ENCODE measurements at places on chromosomes 4 and X.

DNA sequence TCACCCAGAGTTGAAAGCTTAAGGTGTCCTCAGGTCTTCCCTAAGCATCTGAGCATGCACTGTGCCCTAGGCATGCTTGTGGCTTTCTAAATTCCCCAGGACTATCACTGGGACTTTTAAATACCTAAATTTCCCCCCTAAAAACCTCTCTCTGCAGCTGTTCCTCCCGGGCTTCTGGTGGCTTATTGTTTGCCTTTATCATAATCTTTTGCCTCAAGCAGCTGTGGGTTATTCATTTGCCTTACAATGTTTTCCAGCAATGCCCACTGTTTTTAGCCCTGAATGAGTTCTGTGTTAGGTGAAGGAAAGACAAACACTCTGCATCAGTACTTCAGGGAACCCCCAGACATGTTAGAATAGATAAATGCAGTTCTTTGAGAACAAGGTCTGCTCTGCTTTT lies 455.0 kb downstream of the ZIC3 start:
- no peak for DNase-seq

- peak; percentile 65 for DNase-seq
Observed at GRCh38 chrX:154436983-154437752, at the start of gene GDI1. Gene GDI1 (plus strand): TSS chrX:154437154. CDS start chrX:154437255, 101 bp downstream.

- no peak for DNase-seq
Observed at GRCh38 chrX:149993989-149994388, 55.7 kb upstream of the EOLA2 start.

DNA sequence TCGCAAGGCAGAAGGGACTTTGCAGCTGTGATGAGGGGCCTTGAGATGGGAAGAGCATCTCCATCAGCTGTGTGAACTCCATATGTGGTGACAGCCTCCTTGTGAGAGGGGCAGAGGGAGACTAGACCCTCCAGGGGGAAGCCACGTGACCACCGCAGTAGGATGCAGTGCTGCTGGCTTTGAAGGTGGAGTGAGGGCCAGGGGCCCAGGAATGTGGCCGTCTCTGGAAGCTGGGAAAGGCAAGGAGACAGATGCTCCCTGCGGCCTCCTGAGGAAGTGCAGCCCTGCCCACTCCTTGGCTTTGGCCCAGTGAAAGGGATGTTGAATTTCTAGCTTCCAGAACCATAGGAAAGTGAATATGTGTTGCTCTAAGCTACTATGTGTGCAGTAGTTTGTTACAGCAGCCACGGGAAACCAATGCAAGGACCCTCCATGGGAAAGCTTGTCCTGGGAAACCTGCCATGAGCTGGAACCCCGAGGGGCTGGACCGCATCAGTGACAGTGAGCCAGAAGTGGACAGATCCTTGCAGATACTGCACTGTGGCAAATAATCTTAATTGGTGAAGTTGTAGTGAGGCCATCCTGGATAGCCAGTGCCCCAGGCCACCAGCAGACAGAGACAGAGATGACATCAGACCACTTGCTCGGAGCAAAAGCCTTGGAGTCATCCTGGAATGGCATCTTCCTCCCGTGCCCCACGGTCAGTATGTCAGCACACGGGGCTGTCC lies 35.4 kb upstream of the SORCS2 start:
- DNase-seq = peak; percentile 42

DNA sequence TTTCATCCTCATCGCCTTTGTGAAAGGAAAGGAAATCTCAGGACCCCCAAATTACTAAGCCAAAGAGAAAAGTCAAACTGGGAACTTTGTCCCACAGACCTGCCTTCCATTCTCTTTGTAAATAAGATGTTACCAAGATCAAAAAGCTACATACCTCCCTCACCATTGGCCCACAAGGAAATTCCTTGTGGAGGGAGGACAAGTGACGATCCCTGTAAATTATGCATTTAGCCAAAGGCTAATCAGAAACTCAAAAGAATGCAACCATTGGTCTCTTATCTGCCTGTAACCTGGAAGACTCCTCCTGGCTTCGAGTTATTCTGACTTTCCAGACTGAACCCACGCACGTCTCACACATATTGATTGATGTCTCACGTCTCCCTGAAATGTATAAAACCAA lies 70.3 kb downstream of the SHOX start:
- no peak for DNase-seq

DNA sequence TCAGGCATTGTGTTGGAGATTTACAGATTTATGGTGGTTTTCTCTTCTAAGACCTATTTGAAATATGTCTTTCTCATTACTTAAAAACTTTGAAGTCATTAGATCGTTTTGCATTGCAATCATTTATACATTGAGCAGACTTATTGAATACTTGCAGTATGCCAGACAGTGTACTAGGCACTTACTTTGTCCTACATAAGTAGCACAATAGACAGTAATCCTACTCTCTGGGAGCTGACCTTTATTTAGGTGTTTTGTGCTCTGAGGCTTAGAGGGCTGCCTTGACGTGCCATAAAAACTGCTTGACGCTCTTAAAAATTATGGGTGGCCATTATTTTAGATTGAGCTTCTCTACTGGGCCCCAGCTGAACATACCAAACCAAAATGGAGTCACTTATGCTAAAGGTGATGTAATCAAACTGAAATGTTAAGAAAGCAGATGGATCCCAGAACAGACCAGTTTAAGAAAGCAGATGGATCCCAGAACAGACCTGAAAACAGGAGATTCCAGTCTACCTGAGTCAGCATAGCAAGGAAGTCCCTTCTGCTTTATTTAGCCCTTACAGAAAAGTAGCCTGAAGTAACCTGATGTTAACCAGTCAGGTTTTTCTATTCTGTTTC lies 42.4 kb downstream of the PTTG2 start:
- DNase-seq = peak; percentile 38

GRCh38 chr4:80074069-80074468 lies 1.0 kb upstream of the ANTXR2 start:
- no peak for DNase-seq

DNA sequence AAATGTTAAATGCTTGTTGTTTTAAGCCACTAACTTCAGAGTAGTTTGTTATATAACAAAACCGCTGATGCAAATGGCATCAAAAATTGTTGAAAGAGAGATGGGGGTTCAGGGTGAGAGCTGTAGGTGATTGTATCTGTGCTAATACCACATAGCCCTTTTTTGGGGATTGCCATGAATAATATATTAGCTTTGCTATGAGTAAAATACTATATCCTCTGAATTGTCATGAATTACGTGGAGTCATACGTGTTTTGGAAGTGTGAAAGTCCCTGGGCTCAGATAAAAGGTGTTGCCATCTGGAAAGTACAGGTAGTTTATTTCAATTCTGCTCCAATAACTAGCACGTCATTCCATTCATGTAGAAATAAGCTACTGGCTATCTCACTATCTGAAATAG lies 30.6 kb downstream of the DYNLT3 start:
- no peak for DNase-seq

DNA sequence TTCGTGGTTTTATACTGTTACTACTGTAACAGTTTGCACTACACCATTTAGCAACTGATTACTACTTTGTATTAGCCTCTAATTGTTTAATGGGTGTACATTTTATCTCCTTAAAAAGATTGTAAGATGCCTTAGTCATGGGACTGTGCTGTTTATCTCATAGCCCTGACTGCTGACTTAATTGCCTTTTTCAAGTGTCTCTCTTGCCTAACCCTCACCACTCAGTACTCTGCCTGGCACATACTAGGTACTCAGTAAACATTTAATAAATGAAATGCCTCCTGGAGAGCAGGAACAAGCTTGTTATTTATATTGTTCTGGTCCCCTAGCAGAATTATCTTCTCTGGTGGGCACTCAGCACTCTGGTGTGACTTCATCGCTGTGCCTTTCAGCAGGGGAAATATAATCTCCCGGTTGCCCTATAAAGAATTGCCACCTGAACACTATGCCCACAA lies 1.7 kb upstream of the STIM2 start:
- DNase-seq = peak; percentile 3

Measured in dermis blood vessel endothelial cell (primary cell).